ENCODE measurements at places on chromosomes 13 and 19.

DNA sequence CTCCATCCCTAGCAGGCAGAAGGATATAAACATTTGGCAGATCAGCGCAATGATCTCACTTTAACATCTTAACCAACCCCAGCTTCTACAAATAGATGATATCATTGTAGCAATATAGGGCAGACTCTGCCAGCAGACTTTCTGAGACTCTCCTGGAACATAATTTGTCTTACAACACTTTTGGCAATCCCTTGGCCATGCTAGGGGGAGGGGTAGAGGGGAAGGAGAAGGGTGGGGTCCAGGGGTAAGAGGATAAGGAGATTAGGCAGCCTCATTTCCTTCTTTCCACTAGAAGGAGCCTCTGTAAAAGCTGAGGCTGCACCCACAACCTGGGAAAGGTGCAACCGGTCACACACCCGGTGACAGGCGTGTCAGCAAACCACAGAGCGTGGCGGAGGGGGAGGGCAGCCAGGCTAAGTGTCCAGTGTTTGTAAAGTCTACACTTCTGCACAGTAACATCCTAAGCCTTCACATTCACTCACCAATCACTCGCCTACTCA, 8.7 kb upstream of the UBAC2 start:
- DNase-seq: no peak

DNA sequence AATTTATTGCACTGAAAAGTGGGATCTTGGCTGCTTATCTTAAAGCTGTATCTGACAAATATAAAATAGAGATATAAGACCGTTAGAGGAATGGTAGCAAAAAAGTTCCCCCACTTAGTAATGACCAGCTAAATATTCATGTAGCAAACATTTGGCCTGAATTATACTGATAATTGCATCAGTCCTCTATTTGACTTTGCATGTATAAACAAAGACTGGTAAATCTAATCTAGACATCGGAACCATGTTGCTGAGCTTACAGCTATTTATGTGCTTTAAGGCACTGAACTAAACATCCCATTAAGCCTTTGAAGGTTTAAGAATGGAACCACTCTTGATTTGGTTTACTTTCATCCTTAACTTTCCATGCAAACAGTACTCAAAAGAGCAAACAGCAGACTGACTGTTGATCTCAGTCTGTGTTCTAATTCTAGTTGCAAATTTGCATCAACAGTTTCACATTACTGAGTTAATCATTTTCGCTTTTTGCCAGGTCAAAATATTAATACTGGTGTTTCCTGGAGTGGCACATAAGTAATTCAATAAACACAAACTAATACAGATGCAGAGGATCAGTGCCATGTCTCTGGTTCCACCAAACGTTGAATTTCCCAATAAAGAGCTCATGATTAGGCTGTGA, 203.5 kb upstream of the HTR2A start:
- no peak for DNase-seq

DNA sequence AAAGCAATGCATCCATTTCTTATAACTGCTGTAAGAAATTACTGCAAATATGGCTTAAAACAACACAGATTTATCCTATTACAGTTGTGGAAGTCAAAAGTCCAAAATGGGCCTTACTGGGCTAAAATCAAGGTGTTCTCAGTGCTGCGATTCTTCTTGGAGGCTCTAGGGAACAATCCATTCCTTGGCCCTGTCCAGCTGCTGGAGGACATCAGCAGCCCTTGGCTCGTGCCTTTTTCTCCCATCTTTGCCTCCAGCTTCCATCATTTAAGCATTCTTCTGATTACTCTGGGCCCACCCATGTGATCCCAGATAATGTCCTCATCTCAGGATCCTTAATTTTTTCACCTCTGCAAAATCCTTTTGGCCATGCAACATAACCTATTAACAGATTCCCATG, 607.1 kb downstream of the DCT start:
- no peak for DNase-seq

DNA sequence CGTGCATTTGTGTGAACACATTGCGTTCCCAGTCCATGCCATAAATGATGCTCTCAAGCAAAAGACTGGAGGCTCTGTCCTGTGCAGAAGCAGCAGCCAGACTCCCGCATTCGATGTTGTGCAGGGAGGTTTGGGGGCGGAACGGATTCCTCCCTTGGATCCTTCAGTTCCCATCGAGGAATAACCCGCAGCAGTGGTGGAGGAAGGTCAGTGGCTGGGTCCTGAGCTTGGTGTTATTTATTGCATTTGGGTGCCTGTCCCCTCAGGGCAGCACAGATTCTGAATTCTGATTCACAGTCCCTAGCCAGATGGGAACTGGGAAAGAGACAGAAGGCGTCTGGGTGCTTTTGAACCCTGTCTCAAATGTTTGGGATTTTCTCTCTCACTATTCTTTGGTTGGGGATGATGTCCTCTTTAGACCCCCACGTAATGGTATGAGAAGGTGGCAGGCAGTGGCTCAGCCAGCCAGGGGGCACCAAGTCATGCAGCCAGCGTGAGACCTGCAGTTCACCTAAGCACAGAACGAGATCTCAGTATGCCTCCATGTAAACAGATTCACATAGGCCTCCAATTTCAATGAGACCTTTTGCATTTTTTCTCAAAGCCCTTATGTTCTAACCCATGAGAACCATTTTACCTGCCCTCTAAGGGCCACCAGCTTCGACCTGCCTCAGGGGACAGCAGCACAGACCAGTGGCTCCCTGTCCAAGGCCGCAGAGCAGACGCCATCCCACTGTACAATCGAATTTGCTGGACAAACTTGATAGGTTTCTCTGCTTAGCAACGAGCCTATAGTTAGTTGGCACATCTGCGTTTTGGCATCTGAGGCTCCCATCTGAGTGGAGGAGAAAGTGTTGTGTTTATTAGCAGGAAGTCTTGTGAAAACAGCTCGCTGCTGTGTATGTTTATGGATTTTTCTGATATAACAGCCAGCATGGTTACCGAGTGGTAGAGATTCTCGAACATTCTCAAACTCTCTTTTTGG, 17.8 kb downstream of the KCTD15 start:
- no peak for DNase-seq
